ENCODE measurements at places on chromosomes 2 and 18.

- no peak for DNase-seq
These were observed 79.6 kb upstream of the B3GNT7 start for GRCh38 chr2:231315896-231316295.

- DNase-seq, result no peak
These were observed 20.2 kb downstream of the CACNB4 start for GRCh38 chr2:152078662-152079061.

DNA sequence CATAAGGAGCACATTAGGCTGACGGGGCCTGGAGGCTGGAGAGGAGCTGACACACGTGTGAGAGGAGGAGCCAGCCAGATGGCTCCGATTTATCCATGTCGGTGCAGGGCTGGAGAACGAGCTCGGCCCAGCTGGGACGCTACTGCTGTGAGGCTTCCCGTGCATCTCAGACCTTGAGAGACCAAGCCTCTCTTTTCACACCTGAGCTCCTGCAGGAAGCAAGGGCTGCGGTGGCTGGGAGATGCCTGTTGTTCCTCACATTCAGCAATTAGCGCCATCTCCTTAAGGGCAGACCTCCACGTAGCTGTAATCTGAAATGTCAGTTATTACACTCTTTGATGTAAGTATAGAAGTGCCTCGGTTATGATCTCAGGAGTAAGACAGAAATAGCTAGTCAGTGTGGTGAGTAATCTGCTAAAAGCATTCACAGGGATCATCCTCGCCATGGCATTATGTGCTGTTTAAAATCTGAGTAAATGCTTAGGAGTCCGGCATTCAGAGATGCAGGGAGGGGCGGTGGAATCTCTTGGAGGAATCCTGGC is 107.9 kb downstream of the PRKCE start:
- DNase-seq, result peak; percentile 14

GRCh38 chr18:3827236-3827845 is 377.4 kb downstream of the TGIF1 start:
- no peak for DNase-seq

GRCh38 chr2:210162466-210163124 is 8.6 kb downstream of the KANSL1L start:
- DNase-seq, result no peak

GRCh38 chr2:191158193-191158592 is 7.4 kb upstream of the STAT4 start:
- DNase-seq, result no peak

DNA sequence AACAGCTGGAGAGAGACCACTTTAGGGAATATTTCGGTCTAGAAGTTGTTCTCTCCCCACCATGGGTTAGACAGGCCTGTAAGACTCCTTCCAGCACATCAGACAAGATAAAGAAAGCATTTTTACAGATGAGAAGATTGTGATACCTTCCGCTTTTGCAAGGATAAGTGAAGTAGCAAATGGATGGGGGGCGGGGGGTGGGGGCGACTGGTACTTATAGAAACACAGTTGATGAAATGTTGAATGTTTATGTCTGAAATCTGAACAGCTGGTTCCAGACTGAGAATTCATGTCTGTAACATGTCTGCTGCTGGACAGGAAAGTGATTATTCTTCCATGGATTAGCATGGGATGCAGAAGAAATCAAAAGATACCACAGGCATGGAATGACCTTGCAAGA is 90.5 kb upstream of the FN1 start:
- DNase-seq, result no peak

DNA sequence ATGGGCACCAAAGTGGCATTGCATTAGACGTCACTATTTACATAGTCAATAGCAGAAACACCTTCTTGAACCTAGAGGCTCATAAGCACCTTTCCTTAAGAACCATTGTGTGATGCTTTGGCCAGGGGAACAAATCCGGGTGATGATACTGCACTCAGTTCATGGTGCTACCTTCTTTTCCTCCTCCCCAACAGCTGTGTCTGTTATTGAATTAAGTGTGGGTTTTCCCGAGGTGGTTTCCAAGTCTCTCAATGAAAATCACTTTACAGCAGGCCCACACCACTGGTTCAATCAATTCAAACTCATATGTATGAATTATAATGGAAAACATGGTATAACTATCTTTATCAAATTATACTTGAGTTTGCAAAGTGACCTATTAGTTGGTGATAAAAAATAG is 9.3 kb upstream of the EFEMP1 start:
- no peak for DNase-seq

- DNase-seq, result no peak
These were observed 25.4 kb downstream of the ASXL3 start for GRCh38 chr18:33603454-33603853.

DNA sequence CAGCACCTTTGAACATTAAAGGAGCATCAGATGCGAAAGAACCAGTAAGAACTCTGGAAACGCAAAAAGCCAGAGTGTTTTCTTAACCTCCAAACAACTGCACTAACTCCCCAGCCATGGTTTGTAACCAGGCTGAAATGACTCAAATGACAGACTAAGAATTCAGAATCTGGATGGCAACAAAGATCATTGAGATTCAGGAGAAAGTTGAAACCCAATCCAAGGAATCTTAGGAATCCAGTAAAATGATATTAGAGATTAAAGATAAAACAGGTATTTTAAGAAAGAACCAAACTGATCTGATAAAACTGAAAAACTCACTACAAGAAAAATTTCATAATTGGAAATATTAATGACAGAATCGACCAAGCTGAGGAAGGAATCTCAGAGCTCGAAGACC is 116.7 kb downstream of the PTRHD1 start:
- no peak for DNase-seq

DNA sequence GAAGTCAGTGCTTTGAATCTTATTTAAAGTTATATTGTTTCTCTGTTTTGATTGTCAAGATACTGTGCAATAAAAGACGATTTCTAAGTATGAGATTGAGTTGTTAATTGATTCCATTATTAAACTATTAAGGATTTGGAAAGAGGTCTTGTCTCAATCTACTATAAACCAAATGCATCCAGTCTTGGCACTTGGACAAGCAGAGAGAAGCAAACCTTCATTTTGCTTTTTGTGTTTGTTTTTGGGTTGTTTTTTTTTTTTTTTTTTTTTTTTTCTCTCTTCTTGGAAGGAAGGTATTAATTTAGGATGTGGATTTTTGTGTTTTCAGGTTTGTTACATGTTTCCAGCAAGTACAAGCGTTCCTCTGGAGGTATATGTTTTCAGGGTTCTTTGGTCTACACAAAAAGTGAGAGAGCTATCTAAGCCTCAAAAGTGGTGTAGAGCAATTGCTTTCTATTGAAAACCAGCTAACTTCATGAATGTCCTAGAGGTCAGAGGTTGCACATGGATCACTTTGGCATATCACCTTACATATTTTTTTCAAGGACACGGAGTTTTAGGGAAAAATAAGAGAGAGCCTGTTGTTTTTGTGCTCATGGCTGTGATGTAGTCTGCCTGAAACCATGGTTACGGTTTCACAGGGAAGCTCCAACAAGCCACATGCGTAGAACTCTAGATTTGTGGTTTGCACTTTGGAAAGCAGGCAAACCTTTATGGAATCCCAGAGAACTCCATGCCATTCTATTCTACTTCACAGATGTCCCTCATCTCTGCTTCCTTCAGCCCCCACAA is 1.8 kb downstream of the PRKCE start:
- DNase-seq, result no peak

DNA sequence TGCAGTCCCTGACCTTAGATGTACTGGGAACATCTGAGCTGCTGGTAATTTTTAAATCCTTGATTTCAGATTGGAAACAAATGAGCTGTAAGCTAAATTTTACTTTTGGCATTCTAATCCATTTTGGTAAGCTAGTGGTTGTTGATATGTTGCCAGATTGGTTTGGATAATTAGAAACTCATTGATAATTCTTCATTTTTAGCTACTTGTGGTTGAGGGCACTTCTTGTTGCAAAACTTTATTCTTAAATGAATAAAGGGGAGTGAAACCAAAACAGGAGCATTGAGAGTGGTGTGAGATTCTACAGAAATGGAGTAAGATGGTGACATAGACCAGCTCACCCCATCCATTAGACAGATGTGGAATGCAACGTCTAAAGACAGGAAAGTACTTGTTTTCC is 64.5 kb downstream of the ITGB1BP1 start:
- no peak for DNase-seq

DNA sequence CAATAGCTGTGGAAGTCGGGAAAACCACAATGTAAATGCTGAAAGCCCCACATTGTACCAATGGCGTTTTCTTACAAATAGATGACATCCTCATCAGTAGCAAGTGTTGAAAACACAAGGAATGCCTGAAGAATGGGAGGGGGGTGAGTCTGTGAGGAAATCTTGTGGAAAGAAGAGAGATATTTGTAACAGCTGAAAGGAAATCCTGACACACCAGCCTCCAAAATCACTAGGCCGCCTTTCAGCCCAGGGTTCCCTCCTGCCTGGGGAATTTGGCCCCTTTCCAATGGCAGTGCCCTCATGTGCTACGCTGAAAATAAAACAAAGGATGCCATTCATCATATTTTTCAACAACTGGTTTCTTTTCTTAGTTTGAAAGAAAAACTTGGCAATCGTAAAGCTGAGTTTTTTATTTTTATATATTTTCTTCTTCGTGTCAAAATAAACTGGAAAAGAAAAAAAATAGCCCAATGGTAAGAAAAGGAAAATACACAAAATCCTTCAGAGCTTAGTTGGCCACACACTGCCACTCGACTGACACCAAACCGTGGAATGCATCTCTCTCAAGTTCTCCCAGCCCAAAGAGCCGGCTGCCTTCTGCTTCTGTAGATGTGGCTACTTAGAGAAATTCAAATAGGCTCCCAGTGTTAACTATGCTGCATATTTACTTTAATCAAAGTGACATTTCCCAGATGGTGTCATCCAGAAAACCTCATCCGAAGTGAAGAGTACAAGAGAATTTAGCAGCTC is 52.0 kb downstream of the FTCDNL1 start:
- no peak for DNase-seq

DNA sequence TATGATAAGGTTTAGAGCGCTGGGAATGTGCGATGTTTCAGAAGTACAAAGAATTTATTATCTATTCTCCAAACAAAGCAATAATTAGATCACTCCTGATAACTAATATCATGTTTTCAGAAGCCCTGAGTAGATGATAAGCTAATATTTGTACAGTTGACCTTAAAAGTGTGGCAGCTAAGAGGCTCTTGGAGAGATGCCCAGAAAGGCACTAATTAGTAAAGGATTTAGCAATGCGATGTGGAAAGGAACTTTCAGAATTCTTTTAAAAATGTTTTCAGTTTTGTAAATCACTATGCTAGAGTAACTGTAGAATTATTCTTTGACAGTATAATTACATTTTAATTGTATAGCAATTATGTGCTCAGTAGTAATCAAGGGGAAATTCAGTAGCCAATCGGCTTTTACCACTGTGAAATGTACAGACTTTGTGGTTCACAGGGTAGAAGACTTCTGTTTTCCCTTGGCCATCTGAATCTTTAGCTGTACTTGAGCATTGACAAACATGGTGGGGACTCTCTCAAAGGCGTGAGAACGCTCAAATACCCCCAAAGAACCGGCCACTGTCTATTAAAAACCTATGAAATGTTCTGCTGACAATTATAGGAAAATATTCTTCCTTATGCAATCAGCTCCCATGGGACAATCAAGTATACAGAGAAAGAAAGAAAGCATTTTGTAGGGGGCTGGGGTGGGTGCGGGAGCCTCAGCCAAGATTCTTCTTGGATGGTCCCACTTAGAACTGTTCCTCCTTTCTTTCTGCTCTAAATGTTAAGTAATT is 262.8 kb upstream of the AGAP1 start:
- no peak for DNase-seq

- DNase-seq, result no peak
These were observed 127.8 kb downstream of the TRIB2 start for GRCh38 chr2:12844511-12844910.

DNA sequence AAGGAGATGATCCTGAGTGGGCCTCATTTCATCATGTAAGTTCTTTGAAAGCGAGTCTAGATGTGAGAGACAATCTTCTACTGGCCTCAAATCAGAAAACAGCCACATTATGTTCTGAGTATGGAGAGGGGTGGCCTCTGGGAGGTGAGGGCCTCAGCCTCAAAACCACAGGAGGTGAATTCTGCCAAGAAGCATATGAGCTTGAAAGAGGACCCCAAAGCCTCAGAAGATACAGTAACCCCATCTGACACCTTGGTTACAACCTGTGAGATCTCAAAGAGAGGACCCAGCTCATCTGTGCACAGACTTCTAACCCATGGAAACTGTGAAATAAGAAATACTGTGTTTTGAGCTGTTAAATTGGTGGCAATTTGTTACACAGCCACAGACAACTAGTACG is 200.1 kb downstream of the ARHGAP15 start:
- no peak for DNase-seq

DNA sequence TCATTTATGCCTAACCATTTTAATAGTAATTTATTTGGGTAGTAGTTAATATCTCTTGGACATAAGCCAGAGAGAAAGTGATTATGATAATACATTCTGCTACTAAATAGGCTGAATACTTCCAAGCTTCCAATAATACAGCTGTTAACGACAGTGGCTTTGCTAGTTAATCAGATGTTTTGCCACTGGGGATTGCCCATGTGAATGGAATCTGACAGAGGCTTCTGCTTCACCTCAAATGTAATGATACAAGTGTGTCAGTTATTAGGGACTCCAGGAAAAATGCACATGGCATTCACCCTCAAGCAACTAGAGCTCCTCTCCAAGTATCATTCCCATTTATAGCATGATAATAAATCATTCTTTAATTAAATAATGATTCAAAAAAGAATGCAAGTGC is 185.0 kb upstream of the TMEFF2 start:
- DNase-seq, result no peak

DNA sequence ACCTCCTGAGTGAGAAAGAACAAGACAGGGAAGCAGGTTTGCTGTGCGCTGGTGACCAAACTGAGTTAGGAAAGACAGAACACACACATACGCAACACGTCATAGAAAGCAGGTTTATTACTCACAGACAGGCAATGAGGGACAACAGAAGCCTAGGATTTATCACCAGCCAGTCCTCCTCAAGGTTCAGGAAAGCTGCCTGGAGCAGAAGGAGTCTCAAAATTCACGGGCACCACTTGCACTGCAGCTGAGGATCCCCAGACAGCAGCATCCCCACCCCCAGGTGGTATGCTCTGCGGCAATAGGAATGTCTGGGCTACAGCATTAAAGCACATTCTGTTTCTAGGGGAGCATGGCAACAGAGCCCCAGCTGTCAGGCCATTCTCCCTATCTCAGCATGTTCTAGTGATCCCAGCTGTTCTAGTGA is 284.4 kb upstream of the RGPD4 start:
- DNase-seq, result no peak

DNA sequence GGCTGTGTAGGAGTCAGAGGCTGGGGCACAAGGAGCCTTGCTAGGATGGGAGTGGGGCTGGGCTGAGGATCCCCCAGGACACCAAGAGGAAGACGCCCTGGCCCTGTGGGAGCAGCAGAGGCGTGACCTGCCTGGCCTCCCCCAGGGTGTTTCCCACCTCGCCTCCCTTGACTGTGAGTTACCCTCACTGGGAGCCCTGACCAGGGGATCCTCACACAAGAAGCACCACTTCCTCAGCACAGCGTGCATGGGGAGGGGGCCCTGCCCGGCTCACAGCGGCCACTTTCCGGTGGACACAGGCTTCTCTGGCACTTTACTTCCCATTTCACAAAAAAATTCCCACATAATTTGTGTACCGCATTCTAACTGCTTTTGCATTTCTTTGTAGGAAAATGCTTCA is 187.7 kb downstream of the EIPR1 start:
- DNase-seq, result no peak

- no peak for DNase-seq
These were observed 10.3 kb upstream of the HOXD1 start for GRCh38 chr2:176178038-176178756.

- DNase-seq, result no peak
These were observed 22.0 kb downstream of the RBM43 start for GRCh38 chr2:151239624-151240023.
